ENCODE measurements at places on chromosomes 16 and 17.
A peak's percentile ranks its signal among the peaks of the same experiment; 100 is the strongest.

DNA sequence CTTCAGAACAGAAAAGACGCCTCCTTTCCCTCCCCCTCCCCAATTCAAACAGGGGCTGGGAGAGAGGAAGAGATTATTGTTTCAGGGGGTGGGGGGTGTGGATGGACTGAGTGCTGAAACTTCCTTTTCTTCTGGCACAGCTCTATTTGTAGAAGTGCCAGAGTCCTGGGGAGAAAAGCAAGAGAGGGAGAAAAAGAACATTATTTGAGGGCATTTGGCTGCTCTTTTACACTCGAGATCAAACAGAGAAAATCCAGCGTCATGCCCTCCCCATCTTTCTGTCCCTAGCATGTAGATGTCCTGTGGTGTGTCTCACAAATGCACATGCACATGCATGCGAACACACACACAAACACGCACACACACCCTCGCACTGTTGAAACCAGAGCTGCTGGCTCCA lies 13.0 kb downstream of the ARL4D start:
- no peak for DNase-seq

GRCh38 chr16:87860553-87861299 lies 8.6 kb downstream of the SLC7A5 start:
- DNase-seq = no peak

- no peak for DNase-seq
Observed at GRCh38 chr16:1258906-1259759, 3.3 kb downstream of the TPSD1 start.

- DNase-seq = no peak
Observed at GRCh38 chr17:58382872-58383242, 30.9 kb upstream of the SUPT4H1 start.

DNA sequence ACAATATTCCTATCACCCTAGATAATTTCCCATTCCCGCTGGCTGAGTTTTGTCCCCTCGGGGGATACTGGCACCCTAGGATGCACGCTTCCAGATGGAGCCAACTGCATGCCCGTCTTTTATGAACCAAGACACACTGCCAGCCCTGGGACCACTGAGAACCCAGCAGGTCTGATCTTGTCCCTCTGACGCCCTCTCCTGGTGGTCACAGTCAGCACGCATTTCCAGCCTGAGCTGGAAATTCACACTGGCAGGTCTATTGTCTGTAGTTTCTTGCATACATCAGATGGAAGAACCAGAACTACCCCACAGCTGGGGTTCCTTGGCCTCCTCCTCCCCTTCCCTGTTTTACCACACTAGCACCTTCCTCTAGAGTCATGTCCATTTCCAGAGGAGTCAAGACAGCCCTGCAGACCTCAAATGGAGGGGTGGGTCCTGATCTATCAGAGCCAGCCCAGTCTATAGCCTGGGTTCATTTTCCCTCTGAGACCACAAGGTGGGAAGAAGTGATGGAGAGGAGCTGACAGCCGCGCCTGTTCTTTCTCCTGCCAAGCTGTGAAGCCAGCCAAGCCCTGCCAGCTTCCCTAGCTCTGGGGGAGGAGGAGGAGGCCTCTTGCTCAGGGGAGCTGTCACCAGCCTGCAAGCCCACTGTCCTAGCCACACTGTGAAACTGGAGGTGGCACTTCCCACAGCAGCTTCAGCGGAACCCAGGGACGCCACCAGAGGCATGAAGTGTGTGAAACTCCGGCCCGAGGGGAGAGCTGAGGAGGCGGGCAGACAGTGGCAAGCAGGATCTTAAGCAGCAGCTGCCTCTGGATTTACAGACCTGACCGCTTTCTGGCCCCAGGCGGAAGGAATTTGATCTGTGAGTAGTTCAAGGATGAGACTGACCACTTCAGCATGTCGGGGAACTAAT lies 29.3 kb downstream of the MXRA7 start:
- peak; percentile 51 for DNase-seq
